ENCODE measurements at places on chromosomes 4 and X.

- no peak for DNase-seq
These were observed 40.0 kb downstream of the TMEM144 start for GRCh38 chr4:158250321-158250720.

DNA sequence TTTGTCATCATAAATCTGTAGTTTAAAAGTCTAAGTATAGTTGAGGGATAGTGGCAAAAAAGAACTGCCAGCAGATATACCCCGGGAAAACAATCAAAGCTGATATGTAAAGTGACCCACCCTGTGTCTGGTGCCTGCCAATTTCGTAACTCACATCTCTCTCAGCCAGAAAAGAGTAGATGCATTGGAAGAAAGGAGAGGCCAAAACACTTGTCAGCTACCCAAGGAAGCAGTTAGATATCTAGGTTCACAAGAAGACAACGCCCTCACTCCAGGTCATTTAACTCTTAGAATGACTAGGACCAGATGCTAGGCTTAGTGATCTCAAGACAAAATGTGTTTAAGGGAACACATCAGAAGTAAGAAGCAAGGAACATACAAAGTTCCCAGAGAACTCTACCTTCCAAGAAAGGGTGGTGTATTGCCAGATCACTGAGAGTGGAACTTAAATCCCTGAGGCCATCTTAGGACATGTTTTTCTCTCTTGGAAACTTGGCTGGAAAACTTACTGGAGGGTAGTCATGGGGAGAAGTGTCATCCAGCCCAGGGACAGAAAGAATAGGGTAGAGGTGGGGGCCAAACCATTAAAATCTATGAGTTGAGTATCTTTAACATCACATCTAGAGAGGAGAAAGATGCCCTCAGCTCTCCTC, 125.9 kb downstream of the SHISA3 start:
- no peak for DNase-seq

DNA sequence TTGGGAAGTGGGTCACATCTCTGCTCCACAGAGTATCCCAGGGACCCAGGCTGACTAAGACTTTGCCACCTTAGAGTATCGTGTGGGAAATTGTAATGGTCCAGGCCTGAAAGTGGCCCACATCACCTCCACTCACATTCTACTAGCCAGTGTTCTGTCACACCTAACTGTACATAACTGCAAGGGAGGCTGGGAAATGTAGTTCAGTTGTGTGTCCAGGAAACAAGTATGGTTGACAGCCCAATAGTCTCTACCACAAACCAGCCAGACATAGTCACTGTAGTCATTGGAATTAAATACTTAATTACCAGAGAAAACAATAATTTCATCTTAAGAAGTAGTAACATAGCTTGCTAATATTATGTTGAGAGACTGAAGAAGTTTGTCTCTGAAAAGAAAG, 233.4 kb upstream of the S100G start:
- DNase-seq: no peak

DNA sequence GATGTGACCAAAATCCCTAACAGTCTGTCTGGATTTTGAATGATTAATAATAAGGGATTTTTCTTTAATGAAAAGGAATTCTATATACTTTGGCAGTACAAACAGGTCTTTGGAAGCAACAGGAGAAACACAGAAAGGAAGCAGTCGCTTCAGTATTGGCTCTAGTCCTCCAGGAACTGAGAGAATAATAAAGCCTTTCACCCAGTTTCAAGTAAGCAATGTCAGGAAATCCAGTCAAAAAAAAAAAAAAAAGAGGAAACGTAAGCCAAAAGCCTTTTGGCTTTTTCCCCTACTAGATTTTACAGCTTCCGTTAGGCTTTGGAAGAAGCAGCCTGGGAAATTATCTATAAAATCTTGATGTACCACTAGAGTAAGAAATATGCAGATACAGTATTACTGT, 61.7 kb upstream of the HDAC8 start:
- DNase-seq: no peak

DNA sequence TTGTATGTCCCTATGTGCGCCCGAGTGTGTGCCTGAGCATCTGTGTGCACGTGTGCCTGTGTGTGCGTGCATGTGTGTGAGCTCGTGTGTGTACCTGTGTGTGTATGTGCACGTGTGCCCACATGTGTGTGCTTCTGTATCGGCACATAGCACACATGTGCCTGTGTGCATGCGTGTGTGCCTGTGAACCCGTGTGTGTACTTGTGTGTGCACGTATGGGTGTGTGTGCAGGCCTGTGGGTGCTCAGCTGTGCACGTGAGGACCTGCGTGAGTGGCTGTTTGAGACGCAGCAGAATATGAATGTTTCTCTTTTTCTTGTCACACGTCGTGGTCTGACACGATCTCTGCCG, 4.3 kb downstream of the AKAP17A start:
- DNase-seq: no peak

Measured in activated CD4-positive, alpha-beta T cell treated with anti-CD3 and anti-CD28 coated beads for 36 hours (primary cell).